Activated naive CD8-positive, alpha-beta T cell treated with anti-CD3 and anti-CD28 coated beads for 36 hours (primary cell): ENCODE measurements at places on chromosomes 2 and 18. TPM values are rescaled to one million over a fixed set of nuclear protein-coding genes. Genes with fewer than 3 reads are reported as not detected.

HOXD3 gene
- total RNA-seq = not detected

DTNA gene
- total RNA-seq = 0.58 TPM

GPR148 gene
- not detected for total RNA-seq

AGXT gene
- total RNA-seq = not detected

TANK gene
- total RNA-seq = 55.0 TPM

CRACDL gene
- 0.30 TPM for total RNA-seq

RND3 gene
- total RNA-seq = not detected

FEV gene
- not detected for total RNA-seq

ZNF532 gene
- 1.2 TPM for total RNA-seq

TANC1 gene
- 0.97 TPM for total RNA-seq

VIL1 gene
- total RNA-seq = not detected

TMEM198 gene
- total RNA-seq = 4.2 TPM
